ENCODE measurements at places on chromosomes 3 and 15. TPM values are rescaled to one million over a fixed set of nuclear protein-coding genes. Genes with fewer than 3 reads are reported as not detected.

ARL6IP5 gene
- 39.3 TPM for total RNA-seq

DNA sequence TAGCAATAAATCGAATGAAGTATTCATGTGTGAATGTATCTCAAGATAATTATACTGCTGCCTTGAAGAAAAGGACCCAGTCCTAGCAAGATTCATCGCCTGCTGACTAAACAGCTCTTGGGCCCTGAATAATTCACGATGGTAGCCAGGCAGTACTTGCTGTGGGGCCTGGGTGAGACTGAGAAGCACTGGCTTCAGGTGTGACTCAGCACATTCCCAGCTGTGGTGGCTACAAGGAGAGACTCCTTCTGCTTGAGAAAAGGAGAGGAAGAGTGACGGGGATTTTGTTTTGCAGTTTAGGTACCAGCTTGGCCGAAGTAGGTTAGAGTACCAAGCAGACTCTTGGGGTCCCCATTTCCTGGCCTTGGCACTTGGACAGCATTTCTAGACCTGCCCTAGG, 47.6 kb upstream of the CD200R1L start:
- peak; percentile 65 for DNase-seq

DNA sequence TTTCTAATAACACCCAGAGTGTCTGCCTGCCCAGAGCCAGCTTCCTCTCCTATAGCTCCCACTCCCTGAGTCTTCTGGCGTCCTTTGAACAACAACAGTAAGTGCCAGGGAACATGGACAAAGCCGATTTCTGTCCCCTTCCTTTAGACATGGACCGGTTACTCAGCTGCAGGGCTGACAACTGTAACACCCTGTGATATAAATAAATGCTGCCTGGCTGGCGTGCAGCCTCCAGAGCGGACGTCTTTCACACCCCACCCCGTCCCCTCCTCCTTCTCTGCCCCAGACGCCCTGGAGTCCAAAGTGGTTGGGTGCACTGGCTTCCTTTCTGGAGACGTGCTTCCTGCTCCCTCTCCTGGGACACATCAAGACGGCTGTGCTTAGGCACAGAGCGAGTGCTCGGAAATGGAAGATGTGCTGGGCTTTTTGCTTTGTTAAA, 281.9 kb upstream of the LRRFIP2 start:
- DNase-seq, result no peak

DNA sequence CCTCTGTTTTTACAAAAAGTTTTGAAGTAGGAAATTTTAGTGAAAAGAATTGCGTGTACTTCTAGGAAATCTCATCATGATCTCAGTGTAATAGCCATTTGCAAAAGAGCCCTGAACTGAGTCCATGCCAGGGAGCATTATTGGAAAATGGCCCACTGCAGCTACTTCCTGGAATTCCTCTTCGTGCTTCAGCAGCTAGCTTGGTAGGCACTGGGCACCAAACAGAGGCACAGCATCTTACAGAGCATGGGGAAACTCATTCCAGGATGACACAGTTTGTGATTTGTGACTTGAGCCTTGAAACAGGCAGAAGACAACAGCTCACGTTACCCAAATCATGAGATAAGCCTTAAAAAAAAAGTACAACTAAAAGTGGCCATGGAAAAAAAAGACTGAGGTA, 179.1 kb downstream of the WDR72 start:
- no peak for DNase-seq

GRCh38 chr3:81823882-81824395, 62.5 kb upstream of the GBE1 start:
- DNase-seq, result peak; percentile 19

ITIH1 gene
- total RNA-seq, result not detected

Measured in bronchial epithelial cell (primary cell).